ENCODE measurements at places on chromosomes 2 and 18.

DNA sequence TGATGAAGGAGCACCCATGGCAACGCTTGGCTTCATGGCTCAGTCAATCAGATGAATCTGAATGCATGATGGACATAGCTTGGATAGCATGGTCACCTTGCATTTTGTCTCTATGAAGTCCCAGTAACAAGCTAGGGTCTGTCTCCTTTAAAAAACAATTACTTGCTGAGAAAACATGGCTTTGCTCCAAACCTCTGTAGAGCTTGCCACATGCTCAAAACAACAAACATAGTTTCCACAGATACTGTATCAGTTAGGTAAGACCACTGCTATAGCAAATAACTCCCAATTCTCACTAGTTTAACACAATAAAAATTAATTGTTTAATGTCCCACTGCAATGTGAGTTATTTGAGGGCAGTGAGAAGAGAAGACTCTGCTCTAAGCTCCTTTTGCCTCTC, 401.0 kb downstream of the IRS1 start:
- no peak for DNase-seq

DNA sequence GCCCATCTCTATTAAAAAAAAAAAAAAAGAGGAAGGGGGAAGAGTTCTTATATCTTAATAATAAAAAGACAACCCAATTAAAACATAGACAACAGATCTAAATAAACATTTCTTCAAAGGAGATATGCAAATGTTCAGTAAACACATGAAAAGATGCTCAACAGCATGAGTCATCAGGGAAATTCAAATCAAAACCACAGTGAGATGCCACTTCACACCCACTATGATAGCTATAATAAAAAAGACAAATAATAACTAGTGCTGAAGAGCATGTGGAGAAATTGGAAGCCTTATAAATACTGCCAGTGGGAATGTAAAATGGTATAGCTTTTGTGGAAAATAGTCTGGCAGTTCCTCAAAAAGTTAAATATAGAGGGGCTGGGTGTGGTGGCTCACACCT, 61.5 kb upstream of the CYP20A1 start:
- DNase-seq, result no peak

DNA sequence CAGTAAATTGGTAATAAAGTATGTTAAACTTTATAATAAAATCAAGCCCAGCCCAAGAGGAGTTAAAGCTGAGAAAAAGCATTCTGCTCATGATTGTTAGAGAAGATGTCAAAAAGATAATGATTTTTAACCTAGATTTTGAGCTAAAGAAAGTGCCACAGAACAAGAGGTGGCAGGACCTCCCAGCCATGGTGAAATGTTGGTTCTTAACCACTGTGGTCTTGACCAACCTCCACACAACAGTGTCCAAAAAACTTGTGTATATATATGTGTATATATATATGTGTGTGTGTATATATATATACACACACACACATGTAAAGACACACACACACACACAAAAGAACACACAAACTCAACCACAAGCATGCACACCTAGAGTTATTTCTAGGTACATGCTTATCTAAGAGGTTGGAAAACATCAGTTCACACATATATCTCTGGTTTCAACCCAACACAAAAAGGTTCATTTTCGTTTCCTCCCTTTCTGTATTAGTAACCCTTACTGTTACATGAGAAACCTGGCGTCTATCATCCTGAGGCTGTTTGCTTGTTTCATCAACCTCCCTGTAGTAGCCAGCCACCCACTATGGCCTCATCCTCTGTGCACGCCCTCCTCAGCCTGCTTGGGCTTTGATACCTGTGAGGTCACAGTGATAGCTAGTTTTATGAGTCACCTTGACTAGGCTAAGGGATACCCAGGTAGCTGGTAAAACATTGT, 631.8 kb upstream of the ID2 start:
- no peak for DNase-seq

DNA sequence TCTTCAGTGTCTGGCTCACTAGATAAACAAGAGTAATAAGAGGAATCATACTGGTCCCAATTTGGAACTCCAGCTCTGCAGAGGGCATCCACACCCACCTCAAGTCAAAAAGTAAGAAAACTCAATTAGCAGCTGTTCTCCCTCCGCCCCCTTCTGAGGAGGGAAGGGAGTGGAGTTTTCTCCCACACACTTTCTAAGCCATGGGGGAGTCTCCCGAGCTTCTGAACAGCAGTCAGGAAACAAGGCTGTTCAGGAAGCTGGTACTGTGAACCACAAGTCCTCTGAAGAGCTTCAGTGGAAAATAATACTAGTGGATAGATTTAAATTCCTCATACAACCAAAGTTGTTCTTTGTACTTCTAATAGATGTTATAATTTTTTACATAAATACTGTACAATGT, 32.9 kb upstream of the SPTBN1 start:
- DNase-seq, result no peak
